ENCODE measurements at places on chromosomes 2 and 18.

- DNase-seq: no peak
Observed at GRCh38 chr2:100814453-100814852, 5.5 kb upstream of the NPAS2 start.

DNA sequence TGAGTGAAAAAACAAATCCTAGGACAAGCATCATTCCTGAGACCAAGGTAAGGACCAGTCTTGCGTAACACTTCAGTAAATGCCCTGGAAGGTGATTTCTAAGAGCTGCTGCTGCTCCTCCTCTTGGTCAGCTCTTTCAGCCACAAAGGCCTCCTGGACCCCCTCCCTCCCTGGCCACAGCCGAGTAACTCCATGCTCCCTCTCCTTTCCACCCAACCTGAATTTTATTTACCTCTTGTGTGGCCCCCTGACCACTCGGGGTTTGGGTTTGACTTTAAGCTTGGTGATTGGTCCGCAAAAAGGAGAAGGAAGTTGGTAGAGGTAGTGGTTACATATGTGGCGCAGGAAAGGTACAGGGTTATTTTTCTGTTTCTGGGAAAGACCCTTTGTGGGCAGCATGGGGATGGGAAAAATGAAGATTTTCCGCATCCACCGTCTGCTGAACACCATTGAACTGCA is 9.2 kb downstream of the HTRA2 start:
- no peak for DNase-seq

- DNase-seq: no peak
Observed at GRCh38 chr2:54483426-54483825, 27.3 kb downstream of the SPTBN1 start.

- DNase-seq: no peak
Observed at GRCh38 chr2:71789556-71790204, 336.3 kb downstream of the DYSF start.

- no peak for DNase-seq
Observed at GRCh38 chr2:219722276-219722879, 94.9 kb downstream of the SLC4A3 start.
